ENCODE measurements at places on chromosomes 11 and 22. TPM values are rescaled to one million over a fixed set of nuclear protein-coding genes. Genes with fewer than 3 reads are reported as not detected.

DNA sequence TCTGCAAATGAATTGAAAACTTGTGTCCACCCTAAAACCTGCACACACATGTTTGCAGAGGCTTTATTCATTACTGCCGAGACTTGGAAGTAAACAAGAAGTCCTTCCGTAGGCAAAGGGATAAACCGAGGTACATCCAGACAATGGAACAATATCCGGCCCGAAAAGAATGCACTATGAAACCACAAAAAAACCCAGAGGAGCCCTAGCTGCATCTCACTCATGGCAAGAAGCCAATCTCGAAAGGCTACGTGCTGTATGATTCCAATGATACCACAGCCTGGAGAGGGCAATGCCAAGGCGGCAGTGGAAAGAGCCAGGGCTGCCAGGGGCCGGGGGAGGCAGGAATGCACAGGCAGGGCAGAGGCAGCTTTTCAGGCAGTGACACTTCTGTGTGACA, 3.2 kb upstream of the MRPL23 start:
- peak; percentile 30 for DNase-seq

GRCh38 chr22:19499236-19499879, 19.6 kb downstream of the CDC45 start:
- DNase-seq, result no peak

DNA sequence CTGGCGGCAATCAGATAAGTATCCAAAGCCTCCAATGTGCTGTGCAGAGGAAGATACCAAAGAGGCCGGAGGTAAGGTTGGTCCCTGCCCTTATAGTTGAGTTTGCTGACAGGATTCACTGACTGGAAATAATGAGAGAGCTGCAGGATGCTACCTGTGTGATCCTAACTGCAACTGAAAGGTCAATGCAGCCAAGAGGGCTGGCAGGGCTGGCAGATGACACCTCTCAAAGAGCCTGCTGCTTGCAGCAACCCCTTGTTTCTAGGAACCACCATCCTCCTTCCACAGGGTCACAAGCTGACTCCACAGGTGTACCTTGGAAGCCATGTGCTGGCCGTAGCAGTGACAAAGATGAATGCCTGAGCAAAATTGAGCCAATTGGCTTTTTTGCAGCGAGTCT, 348.1 kb downstream of the DDX10 start:
- no peak for DNase-seq

The LRRC75B gene
- 5.6 TPM for total RNA-seq

The SGSM1 gene
- not detected for total RNA-seq

The OR2AG2 gene
- not detected for total RNA-seq

Measured in chondrocyte (in vitro differentiated cells).